ENCODE measurements at places on chromosomes 6 and 20.

- DNase-seq: no peak
Measured at GRCh38 chr6:83509441-83509840, 2.9 kb upstream of the PRSS35 start.

GRCh38 chr6:18742406-18742805 lies 355.3 kb downstream of the RNF144B start:
- DNase-seq: no peak

DNA sequence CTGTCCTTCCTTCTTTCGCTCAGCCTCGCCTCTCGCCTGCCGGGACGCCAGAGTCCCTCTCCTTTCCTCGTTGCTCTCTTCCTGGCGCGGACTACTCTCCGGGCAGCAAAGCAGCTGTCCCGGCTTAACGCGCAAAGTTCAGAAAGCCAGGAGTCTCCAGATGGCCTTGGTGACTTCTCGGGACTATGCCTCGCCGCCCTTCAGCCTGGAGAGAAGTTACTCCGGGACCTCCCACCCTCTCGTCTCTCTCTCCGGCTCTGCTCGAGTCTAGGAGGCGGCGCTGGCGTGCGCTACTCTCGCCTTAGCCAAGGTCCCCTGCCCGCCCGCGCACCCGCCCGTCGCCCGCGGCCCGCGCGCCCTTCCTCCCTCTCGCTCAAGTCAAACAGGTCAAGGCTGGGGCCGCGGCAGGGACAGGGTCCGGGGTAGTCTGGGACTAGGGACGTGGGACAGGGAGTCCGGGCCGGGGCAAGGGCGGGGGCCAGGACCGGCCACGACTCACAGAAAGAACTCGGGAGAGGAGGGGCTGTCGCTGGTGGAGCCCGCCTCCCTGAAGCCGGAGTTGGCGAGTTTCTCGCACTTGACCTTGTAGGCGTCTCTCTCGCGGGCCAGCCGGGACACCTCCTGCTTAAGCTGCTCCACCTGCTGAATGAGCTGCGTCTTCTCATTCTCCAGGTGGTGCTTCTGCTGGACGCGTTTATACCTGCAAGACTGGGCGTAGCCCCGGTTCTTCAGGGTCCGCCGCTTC lies 1.5 kb downstream of the MAFB start:
- no peak for DNase-seq

GRCh38 chr20:34720266-34720665 lies 16.1 kb downstream of the TP53INP2 start:
- DNase-seq: no peak

GRCh38 chr20:61967300-61967699 lies 98.4 kb downstream of the TAF4 start:
- DNase-seq: no peak

GRCh38 chr6:145051661-145052060 lies 683.7 kb downstream of the EPM2A start:
- DNase-seq: no peak

GRCh38 chr20:1535420-1536175 lies 21.9 kb downstream of the SIRPD start:
- no peak for DNase-seq

Measured in stimulated activated CD8-positive, alpha-beta memory T cell treated with anti-CD3 and anti-CD28 coated beads, Interleukin-2, amount 100 ng/mL, for 1 hour (primary cell).